ENCODE measurements at places on chromosomes 11 and 22. TPM values are rescaled to one million over a fixed set of nuclear protein-coding genes. Genes with fewer than 3 reads are reported as not detected.

The CRYBB3 gene
- polyA plus RNA-seq: 0.57 TPM

The UCP2 gene
- 26.0 TPM for polyA plus RNA-seq

The KRTAP5-9 gene
- 0.18 TPM for polyA plus RNA-seq

The DESI1 gene
- 82.8 TPM for polyA plus RNA-seq

The LMNTD2 gene
- polyA plus RNA-seq: 12.7 TPM

The SEZ6L gene
- polyA plus RNA-seq: 9.8 TPM

The EED gene
- polyA plus RNA-seq: 13.9 TPM

The POU2AF3 gene
- polyA plus RNA-seq: 0.81 TPM

The APLP2 gene
- 237 TPM for polyA plus RNA-seq

The OR52E8 gene
- polyA plus RNA-seq: not detected

The GGTLC3 gene
- polyA plus RNA-seq: not detected

The ZNF214 gene
- polyA plus RNA-seq: 0.48 TPM

The SHANK3 gene
- polyA plus RNA-seq: 44.0 TPM

The MED15 gene
- polyA plus RNA-seq: 203 TPM

DNA sequence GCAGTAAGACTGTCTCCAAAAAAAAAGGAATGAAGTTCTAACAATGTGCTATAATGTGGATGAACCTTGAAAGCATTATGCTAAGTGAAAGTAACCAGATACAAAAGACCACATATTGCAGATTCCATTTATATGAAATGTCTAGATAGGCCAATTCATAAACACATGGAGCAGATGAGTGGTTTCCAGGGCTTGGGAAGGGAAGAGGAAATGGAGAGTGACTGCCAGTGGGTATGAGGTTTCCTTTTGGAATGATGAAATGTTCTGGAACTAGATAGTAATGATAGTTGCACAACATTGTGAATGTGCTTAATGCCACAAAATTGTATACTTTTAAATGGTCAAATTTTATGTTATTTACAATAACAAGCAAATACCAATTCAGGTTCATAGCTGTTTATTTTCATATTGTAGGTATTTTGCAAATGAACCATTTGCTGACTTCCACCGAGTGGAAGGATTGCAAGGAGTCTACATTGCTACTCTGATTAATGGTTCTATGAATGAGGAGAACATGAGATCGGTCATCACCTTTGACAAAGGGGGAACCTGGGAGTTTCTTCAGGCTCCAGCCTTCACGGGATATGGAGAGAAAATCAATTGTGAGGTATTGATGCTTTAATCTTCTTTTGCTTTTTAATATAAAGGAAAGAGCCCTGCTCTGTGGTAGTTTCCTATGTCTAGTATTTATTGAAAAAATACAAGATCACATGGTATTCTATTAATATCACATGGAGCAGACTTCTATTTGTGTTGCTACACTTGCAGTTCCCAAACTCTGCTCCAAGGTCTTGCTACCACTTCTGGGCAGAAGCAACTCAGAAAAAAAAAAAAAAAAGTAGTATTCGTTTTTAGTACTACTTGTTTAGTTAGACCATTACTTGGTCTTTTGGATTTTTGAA lies 67.7 kb upstream of the SORL1-AS1 start:
- H3K4me3 ChIP-seq: no peak overlapping the region
- H3K27me3 ChIP-seq: no peaks in the 10 kb centered on the region
- H3K4me1 ChIP-seq: no peaks in the 10 kb centered on the region
- no peaks in the 10 kb centered on the region for H3K36me3 ChIP-seq
- H3K27ac ChIP-seq: no peak overlapping the region

DNA sequence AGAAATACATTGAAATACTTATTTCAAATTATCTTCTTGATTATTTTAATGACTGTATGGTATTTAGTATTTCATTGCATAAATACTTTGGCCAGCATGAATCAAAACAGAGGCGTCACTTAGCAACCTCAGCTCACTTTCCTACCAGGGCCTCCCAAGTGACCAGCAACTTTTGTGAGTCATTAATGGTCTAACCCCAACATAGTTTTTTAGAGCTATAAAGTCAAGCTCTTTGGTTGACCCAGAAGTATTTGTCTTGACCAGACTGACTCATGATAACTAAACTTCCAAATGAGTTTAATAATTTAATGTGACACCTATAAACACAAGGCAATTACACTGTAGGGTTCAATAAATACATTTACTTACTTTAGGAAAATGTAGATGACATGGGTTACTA lies 27.9 kb upstream of the RBMXL2 start:
- H3K27ac ChIP-seq: no peak overlapping the region
- no peak for DNase-seq
- no peaks in the 10 kb centered on the region for H3K4me1 ChIP-seq
- no peaks in the 10 kb centered on the region for H3K27me3 ChIP-seq
- H3K4me3 ChIP-seq: no peak overlapping the region
- H3K36me3 ChIP-seq: no peaks in the 10 kb centered on the region

DNA sequence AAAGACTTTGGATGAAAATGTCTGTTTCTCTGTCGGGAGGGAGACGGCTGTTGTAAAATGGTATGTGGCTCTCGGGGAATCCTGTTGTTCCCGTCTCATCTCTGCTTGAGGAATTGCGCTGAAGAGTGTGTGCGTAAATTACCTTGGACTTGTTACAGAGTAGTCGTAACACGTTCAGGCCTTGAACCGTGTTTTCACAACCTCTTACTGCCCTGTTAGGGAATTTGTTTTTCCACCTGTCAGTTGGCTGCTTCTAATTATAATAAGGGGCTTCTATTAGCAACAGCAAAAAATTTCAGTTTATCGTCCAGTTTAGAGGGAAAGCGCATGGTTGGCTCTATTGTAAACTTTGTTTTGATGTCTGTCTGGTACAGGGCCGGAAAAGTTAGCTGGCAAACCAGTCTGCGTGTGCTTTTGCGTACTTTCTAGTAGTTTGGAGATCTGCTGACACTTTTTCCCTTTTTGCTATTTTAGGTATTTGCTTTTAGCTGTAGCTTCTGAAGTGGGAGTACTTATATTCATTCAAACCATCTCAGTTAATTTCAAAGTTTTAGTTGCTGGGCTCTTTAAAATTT lies 1.5 kb downstream of the HIPK3 start:
- peak; percentile 58 for DNase-seq
- H3K4me3 ChIP-seq: peak overlapping the region; percentile 79
- peak overlapping the region; percentile 97 for H3K27ac ChIP-seq
- no peaks in the 10 kb centered on the region for H3K27me3 ChIP-seq

DNA sequence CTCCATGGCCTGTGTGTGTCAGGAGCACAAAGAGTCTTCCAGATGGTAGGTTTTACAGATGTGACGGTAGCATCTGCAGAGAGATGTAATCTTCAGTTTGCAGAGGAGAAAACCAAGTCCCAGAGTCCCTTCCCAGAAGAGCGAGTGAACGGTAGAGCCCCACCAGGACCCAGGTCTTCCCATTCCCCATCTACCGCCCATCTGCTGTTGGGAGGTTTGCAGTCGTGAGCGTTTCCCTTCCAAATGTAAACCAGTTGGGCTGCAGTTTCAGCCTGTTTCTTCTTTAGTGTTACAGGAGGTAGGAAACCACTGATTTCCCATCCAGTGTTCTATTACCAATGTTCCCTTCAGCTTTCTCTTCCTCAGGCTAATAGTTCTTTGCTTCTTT lies 24.0 kb downstream of the PANX1 start:
- H3K4me1 ChIP-seq: peaks cover 8% of the 10 kb centered on the region
- H3K27me3 ChIP-seq: no peaks in the 10 kb centered on the region
- H3K27ac ChIP-seq: no peak overlapping the region
- H3K4me3 ChIP-seq: no peak overlapping the region
- DNase-seq: no peak

DNA sequence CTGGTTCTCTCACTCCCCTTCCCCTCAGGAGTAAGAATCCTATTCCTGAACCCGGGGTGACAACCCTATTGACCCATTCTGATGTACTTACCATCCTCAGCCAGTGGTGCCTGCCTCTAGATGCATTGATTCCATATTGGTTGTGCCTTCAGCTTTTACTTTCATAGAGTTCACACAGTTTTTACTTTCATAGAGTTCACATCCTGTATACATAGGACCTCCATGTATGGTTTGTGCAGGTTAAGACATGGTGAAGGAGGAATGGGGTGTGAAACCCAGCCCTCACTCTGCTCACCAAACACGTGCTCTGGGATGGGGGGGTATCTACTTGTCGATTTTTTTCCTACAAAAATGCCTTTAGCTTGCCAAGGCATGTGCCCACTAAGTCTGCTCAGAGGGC lies 105.6 kb upstream of the TBCEL start:
- no peaks in the 10 kb centered on the region for H3K4me1 ChIP-seq
- no peaks in the 10 kb centered on the region for H3K27me3 ChIP-seq
- no peak overlapping the region for H3K27ac ChIP-seq
- no peak for DNase-seq

DNA sequence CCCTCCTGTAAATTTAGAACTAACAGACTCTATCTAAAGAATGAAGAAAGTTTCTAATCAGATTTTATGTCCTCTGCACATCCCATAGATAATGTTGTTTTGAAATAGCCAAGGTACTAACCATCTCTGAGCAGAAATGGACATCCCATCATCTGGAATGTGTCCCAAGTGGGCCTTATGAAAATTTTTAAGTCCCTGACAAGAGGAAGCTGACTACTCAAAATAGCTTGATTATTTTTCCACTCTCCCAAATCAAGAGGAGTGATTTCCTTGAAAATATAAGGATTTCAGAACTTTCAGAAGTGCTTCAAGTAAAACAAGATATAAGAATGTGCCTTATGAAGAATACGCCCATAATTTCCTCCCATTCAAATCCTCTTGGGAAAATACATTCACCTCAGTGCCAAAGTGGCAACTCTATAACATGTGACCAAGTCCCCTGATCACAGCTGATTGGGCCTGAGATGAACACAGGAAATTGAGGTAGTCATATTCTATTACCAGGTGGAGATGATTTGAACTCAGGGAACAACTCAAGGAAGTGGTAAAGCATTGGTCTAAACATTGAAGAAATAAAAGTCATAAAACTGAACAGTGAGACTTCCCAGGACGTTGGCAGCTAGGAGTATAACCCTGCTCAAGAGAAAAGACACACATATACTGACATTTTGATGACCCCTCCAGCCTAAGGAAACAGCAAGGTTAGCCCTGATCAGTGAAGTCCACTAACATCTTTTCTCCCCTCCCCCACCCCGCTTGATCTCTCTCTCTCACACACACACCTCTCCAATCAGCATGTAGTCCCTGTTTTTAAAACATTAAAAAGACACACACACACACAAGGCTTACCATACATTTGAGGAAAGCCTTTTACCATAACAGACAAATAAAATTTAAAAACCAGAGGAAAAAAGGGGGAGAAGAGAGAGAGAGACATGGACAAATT lies 70.8 kb upstream of the TEAD1 start:
- H3K4me1 ChIP-seq: peaks cover 8% of the 10 kb centered on the region
- H3K27ac ChIP-seq: no peak overlapping the region
- no peaks in the 10 kb centered on the region for H3K27me3 ChIP-seq
- DNase-seq: no peak

DNA sequence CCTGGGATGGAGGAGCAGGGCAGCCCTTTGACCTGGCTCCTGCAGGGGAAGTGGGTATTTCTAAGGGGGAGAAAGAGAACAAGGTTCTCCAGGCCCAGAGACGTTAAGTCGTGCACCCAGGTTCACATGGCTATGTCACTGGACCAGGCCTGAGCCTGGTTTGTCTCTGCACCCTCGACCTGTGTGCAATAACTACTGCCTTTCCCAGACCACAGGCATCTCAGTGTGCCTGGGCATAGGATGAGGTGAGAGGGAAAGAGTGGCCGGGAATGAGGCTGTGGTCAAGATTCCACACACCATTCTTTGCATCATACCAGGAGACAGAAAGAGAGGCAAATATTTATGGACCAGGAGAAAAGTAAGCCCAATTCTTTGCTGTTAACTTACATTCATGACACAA lies 66.8 kb downstream of the PRR5L start:
- DNase-seq: no peak
- no peak overlapping the region for H3K4me3 ChIP-seq
- H3K36me3 ChIP-seq: no peaks in the 10 kb centered on the region
- no peaks in the 10 kb centered on the region for H3K4me1 ChIP-seq
- peaks cover 6% of the 10 kb centered on the region for H3K27me3 ChIP-seq

- H3K4me3 ChIP-seq: no peak overlapping the region
- H3K4me1 ChIP-seq: peaks cover 6% of the 10 kb centered on the region
- H3K36me3 ChIP-seq: peaks cover 52% of the 10 kb centered on the region
- no peaks in the 10 kb centered on the region for H3K27me3 ChIP-seq
- no peak for DNase-seq
Observed at GRCh38 chr11:62578541-62578940, 4.8 kb upstream of the EEF1G start.

DNA sequence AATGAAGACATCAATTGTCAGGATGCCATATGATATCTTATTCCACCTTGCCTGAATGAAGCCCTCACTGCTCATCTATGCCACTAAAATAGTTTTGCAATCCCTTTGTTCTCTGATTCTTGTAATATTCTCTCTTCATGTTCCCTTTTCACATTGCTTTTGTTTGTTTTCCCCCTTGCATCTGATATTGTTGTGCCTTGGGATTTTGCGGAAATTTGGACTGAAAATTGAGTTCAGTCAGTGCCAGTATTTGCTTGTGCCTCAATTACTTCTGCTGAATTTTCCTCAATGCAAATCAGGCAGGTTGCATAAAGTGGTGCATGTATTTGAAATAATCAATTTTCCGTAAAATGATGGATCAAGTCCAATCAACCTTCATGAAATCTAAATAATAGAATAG lies 98.3 kb downstream of the PAX6 start:
- no peaks in the 10 kb centered on the region for H3K4me1 ChIP-seq
- H3K4me3 ChIP-seq: no peak overlapping the region
- H3K27me3 ChIP-seq: no peaks in the 10 kb centered on the region
- H3K36me3 ChIP-seq: no peaks in the 10 kb centered on the region
- no peak overlapping the region for H3K27ac ChIP-seq
- DNase-seq: no peak
